ENCODE measurements at places on chromosomes 6 and 20.

- DNase-seq = peak; percentile 59
These were observed 70.9 kb downstream of the LCA5 start for GRCh38 chr6:79466207-79466834.

GRCh38 chr6:24766680-24767462 lies 7.9 kb upstream of the GMNN start:
- DNase-seq = peak; percentile 44

- no peak for DNase-seq
These were observed 27.6 kb upstream of the ADA start for GRCh38 chr20:44678990-44679611.

- DNase-seq = peak; percentile 24
These were observed 157.4 kb downstream of the HACE1 start for GRCh38 chr6:104702126-104702841.

GRCh38 chr6:109799129-109799528 lies 108.0 kb downstream of the FIG4 start:
- no peak for DNase-seq

- DNase-seq = no peak
These were observed 82.0 kb downstream of the SERAC1 start for GRCh38 chr6:158086054-158086503.

DNA sequence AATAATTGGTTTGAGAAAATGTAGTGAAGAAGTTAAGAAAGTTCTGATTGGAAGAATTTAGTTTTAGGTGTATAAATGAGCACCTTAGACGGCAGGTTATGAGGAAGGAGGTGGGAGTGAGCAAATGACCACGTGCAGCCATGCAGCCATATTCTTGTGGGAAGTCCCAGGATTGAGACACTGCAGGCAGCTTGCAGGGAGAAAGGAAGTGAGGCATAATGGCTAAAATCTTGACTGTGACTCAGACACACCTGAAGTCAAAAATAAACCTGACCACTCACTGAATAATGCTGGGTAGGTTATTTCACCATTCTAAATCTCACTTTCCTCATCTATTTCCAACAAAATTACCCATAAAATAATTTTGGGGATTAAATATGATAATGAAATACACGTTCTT lies 16.6 kb downstream of the DSE start:
- DNase-seq = peak; percentile 43

GRCh38 chr6:27866357-27867050 lies 45.7 kb downstream of the OR2B2 start:
- peak; percentile 82 for DNase-seq

DNA sequence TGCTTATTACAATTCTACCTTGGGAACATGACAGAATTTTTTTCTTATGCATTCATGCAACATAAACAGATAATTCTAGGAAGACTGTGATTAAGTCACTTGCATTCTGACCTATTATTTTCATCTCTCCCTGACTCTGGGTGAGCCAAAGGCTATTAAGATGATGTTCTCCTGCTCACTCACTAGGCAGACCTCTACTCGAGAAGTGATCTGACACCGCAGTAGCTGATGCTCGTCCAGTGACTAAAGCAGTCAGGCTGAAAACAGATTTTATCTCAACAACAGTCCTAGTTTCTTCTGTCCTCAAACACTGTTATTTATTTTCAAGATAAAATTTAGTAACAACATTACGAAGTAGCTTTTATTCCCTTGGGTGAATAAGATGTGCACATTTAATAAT lies 17.3 kb downstream of the NAA20 start:
- DNase-seq = no peak

- DNase-seq = no peak
These were observed 729.2 kb downstream of the DHX35 start for GRCh38 chr20:39691151-39691862.

GRCh38 chr6:135478626-135479025 lies 18.9 kb downstream of the AHI1 start:
- DNase-seq = no peak

- peak; percentile 20 for DNase-seq
These were observed 121.6 kb upstream of the GJE1 start for GRCh38 chr6:142011156-142011555.

DNA sequence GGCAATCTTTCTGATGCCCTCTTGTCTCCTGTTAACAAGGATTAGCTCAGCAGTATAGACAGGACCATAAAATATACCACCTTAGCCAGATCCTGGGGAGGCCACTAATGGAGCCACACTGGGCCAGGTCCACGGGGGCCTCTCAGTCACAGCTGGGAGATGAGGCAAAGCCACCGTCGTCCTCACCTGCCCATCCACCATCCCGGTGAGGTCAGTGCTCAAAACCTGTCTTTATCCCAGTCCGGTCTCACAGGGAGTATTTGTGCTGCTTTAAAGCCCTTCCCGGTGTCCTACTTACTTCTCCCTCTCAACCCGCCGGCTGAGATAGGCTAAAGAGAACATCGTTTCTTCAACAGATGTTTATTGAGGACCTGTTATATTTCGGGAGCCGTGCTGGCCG lies 104.3 kb downstream of the EDN3 start:
- no peak for DNase-seq

- DNase-seq = peak; percentile 98
These were observed 183.6 kb downstream of the PRL start for GRCh38 chr6:22113026-22113766.

DNA sequence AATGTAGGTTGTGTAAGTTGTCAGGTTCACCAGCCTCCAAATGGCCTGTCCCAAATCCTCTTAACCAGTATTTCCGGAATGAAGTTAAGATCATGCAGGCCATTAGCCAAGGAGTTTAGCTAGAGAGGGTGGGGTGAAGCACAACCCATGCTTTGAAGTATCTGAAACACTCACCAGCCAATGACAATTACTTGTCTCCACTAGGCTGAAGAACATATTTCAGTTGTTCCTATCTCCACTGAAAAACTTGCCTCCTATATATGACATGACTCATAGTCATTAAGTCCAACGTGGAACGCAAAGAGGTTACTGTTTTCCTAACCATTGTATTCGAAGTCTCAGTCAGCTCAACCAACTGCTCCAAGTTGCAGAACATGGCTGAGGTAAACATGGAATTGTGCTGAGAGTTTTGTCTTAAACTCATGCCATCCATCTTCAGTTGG lies 37.4 kb upstream of the TNFAIP3 start:
- DNase-seq = no peak

DNA sequence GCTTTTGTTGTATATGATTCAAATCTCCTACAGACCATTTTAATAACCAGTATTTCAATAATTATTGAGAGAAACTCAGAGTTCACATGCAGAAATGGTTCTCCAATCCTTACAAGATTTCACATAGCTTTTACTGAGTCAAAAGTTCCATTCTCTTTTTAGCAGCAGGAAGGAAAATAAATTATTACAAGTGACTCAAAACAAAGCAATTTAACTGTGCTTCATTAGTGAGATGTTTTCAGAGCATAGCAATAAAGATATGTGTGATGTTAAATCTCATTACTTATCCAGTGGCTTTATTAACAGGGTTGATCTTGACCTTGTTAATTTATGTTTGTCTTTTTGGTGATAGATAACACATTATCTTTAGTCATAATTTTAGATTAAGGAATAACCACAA lies 22.0 kb downstream of the KIF13A start:
- DNase-seq = peak; percentile 77

DNA sequence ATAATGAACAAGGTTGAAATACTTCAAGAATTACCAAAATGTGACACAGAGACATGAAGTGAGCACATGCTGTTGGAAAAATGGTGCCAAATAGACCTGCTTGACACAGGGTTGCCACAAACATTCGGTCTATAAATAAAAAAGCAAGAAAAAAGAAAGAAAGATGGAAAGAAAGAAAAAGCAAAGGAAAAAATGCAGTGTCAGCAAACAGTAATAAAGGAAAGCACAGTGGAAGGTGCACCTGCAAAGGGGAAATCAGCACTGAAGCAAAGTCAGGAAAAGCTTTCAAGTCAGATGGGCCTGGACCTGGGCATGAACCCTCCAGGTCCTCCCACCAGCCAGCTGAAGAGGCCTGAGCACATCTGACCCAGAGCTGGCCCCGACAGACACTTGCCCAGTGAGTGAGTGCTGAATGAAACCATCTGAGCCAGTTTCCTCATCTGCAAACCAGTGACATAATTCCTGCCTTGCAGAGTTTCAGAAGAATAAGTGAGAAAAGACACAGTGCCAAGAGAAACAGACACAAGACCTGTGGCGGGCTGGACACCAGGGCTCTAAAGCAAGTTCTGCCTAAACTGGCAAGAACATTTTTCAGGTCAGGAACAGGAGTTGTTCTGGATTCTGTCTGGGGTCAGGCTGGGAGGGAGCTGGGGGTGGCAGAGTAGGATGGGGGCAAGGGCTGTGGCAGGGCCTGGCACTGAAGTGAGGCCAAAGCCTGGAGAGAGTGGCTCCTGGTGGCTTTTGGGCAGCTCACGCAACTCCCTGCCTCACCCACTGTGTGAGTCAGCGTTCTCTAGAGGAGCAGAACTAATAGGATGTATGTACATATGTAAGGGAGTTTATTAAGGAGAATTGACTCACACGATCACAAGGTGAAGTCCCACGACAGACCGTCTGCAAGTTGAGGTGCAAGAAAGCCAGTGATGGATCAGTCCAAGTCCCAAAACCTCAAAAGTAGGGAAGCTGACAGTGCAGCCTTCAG lies 23.9 kb upstream of the MICB start:
- peak; percentile 31 for DNase-seq

- no peak for DNase-seq
These were observed 50.5 kb upstream of the THEMIS start for GRCh38 chr6:127951172-127951917.

Measured in endothelial cell of umbilical vein (primary cell).